Omental fat pad (tissue), 4 donors: ENCODE measurements at places on chromosomes 12 and 14.

DNA sequence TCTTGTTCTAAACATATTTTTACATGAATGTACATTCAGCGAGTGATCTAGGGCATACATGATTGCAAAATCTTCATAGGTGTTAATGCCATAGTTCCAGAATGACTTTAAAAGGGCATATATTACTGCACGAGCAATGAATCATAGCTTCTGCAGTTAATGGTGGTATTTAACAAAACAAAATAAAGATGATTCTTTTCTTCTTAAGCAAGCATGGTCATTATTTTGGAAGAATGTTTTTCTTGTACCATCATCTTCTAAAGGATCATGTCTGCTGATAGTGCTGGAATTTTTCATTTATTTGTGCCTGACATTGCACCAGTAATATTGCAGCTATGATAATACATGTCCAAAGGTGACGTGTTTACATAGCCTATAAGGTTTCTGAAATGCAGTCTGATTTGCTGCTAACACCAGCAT, 388.6 kb downstream of the CCDC91 start:
- no peak for DNase-seq

DNA sequence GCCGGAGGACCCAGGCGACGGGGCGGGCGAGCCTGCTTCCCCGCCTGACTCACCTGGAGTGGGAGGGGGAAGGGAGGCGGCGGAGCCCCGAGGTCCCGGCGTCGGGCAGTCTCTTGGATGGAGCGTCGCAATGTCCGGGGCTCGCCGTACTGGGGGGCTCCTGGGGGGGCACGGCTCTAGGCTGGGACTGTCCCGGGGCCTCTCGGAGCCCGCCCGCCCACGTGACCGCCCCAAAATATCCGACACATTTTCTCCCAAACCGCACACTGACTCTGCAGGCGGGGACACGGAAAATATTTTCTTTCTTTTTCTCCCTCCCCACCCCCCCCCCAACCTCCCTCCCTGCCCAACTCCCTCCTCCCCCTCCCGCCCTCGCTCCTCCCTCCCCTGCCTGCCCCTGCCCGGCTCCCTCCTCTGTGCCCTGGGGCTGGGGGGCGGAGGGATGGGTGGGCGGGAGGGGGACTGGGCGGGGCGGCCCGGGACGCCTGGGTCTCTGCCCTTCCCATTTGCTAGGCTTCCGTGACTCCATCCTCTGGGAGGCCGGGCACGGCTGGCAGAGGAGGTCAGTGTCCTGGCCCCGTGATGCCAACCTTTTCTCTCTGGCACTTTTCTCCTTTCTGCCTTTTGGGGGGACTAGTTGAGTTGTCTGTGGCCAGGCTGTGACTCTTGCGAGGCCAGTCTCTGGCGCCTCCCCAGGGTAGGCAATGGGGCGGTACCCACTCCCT, at the start of gene RARG:
Gene RARG, minus strand, starts transcription at position 289 of the 725 bp plus-strand sequence. CDS start 4,664 bp downstream, outside the sequence.
- no peak for DNase-seq

DNA sequence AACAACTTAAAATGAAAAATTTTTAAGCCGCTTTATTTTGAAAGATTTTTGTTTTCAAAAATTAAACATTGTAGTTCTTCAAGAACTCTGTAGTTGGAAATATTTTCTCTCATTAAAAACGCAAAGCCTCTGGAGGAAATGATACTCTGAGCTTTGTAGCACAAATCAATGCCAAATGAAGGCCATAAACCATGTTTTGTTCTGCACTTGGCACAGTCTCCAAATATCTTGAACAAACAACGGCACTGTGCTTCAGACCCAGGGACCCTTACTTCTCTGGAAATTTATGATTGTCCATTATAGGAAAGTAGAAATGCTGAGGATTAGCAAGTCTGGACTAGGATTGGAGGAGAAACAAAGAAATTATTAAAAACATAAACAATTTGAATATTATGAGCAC, 160.8 kb upstream of the BMP4 start:
- DNase-seq: no peak

- DNase-seq: no peak
These were observed 3.1 kb upstream of the ARHGEF25 start for GRCh38 chr12:57607958-57608663.

DNA sequence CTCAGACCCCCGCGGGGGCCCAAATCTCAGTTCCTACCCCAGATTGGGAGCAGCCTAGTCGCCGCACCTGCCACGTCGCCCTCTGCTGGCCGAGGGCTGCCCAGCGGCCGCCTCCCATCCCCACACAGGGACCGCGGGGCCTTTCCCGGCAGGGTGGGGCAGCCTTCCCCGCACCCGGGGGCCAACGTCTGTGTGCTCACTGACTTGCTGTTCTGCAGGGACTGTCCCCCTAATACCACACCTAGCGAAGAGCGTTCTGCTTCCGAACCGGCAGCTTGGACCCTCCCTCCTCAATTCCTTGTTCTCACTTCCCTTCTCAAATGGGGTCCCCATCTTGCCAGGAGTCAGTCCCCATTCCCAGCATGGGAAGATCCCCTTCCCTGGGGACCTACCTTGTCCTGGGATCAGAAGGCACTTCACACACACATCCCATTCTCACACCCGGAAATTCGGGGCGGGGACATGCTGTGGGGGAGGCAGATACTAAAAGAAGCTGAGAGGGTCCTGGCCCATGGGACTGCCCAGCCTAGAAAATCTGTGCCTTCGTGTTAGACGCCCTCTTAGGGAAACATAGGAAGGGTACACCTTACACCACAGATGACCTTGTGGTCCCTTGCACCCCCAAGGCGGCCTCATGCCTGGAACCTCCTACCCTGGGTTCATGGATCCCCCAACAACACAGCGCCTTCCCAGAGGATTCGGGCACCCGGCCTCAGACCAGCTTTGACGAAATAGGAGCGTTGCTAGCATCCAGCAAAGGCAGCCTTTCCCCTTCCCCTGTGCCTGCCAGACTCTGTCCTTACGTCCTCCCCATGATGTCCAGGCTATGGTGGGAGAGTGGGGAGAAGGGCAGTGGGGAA, 16.4 kb downstream of the ACVRL1 start:
- DNase-seq: no peak

DNA sequence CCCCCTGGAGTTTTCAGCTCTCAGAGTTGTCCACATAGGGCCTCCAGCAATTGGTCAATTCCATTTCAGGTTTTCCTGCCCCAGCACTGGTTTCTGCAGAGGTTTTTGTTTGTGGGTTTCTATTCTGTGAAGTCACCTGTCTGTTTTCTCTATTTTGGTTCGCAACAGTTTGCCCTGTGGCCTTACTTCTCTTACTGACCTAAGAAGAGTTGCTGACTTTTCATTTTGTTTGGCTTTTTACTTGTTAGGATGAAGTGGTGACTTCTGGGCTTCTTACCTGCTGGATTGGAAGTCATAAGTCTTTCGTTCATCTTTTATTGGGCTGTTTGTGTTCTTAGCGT, 196.4 kb upstream of the PARP11 start:
- DNase-seq: no peak

- no peak for DNase-seq
These were observed 248.3 kb downstream of the FBXL14 start for GRCh38 chr12:1346126-1346525.

DNA sequence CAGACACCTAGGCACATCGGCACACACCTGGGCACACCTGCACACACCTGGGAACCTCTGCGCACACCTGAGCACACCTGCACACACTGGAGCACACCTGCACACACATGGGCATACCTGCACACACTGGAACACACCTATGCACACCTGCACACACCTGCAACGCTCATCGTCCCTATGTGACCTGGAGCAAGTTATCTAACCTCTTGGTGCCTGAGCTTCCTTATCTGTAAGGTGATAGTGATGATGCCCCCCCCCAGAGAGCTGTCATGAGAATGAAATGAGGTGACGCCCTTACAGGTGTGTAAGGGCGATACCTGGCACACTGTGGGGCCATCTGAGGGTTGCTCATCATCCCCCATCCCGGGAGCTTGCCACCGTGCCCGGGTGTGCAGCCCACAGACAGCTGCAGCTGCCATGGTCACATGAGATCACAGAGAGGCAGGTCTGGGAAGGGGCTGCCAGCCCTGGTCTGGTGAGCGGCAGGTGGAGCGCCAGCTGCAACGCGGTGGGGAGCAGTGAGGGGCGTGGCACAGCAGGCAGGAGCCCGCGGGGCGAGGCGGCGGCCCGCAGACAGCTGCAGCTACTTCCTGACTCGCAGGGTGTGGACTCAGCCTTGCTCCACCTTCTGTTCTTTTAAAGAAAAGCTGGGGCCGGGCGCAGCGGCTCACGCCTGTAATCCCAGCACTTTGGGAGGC, 59.9 kb upstream of the FBRSL1 start:
- no peak for DNase-seq

DNA sequence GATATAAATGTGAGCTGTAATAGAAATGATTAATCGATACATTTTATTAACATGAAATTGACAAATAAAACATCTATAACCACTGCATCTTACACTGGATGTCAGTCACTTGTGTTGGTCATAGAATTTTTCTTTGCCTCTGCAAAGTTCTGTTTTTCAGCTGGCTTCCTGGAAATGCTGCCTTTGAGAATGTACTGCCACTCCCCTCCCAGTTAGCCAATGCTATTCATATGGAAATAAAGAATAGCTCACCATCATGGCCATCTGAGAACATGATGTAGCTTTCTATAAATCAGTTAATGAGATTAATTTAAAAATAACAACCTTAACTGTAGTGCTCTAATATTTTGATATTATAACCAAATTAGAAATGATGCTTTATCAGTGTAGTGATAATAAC, 41.1 kb downstream of the SLCO1B1 start:
- no peak for DNase-seq

DNA sequence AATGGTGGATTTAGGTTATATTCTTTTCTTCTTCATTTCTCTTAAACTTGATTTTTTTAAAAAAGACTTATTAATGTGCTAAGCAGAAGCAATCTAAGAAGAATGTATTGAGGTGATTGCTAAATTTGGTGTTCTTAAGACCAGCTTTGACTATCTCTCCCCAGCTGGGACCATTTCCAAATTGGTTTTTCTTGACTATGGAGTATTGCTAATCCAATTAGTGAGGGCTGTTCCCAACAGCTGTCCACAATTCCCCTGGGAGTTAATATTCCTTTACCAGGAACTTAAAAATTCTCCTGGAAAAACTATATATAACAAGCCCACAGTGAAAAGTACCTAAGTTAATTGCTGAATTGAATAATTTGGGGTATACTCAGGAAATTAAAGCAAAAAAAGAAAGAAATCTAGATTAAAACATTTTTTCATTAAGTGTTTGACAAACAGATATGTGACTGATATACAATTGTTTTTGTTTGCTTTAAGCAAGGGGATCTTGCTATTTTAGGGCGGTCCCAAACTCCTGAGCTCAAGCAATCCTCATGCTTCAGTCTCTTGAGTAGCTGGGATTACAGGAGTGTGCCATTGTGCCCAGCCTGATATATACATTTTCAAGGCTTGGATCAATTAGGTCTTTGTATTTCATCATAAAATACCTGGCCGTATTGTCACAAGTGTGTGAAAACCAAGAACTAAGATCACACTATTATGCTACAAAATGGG, 105.0 kb downstream of the FAR2 start:
- DNase-seq: no peak

- no peak for DNase-seq
These were observed 30.9 kb downstream of the ABCB9 start for GRCh38 chr12:122935318-122935717.

GRCh38 chr12:85182699-85183098, 97.3 kb upstream of the ALX1 start:
- no peak for DNase-seq

DNA sequence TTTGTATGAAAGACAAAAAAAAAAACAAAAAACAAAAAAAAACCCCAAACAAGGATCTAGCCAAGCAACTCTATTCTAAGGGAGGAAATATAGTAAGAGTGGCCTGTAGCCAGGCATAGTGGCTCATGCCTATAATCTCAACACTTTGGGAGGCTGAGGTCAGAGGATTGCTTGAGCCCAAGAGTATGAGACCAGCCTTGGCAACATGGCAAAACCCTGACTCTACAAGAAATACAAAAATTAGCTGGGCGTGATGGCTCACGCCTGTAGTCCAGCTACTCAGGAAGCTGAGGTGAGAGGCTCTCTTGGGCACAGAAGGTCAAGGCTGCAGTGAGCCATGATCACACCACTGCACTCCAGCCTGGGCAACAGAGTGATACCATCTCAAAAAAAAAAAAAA, 47.9 kb downstream of the TMEM117 start:
- DNase-seq: no peak

- no peak for DNase-seq
These were observed 429.1 kb downstream of the DAD1 start for GRCh38 chr14:22159957-22160356.

GRCh38 chr12:1250641-1251040, 259.6 kb downstream of the ERC1 start:
- no peak for DNase-seq

DNA sequence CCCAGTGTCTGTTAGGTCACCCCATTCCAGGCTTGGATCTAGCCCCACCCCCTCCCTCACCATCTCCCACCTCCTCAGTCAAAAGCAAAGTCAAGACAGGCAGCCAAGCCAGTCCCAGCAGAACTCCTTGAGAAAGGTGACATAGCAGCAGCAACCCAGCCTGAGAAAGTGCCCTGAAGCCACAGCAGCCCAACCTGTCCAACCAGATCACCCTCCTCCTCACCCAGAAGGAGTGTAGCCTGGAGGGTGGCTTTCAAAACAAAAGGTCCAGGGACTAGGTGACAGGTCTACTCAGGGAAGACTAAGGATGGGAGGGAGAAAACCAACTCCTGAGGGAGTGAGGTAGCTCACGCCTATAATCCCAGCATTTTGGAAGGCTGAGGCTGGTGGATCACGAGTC, 5.2 kb downstream of the RAB15 start:
- no peak for DNase-seq

GRCh38 chr12:110203546-110203945, 77.5 kb upstream of the ATP2A2 start:
- DNase-seq: no peak

DNA sequence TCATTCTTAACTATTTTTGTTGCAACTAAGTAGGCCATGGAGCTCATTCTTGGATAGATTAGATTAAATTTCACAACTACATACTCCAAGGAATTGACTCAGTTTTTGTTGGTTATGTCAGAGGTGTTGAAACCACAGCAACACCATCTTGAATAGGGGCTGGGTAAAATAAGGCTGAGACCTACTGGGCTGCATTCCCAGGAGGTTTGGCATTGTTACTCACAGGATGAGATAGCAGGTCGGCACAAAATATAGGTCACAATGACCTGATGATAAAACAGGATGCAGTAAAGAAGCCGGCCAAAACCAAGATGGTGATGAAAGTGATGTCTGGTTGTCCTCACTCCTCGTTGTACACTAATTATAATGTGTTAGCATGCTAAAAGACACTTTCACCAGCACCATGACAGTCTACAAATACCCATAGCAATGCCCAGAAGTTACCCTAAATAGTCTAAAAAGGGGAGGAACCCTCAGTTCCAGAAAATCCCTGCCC, 20.9 kb downstream of the DMAC2L start:
- DNase-seq: no peak

DNA sequence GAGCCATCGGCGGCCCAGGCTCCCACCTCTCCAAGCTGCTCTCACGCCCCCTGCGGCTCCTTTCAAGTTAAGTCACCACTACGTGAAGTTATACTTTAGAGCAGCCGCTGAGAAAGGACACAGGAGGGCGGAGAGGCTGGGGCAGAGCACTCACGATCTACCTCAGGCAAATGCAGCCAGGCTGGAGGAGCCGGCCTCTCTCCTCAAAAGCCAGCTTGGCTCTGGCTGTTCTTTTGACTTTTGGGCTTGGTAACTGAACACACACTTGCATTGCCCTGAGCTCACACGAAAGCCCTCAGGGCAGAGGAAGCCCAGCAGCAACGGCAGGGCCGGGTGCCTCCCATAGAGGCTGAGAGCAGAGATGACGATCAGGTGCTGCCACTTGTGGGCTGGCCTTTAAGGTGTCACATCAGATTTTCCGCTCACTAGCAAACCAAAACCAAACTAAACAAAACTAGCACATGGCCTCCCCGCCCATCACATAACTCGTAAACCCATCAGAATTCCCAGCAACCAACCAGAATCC, 75.2 kb downstream of the PITPNM2 start:
- no peak for DNase-seq
